NCI-H1694 (cell line): ENCODE measurements at places on chromosomes 3 and 15.

GRCh38 chr3:46953234-46954010 is 23.1 kb downstream of the CCDC12 start:
- no peak for DNase-seq

DNA sequence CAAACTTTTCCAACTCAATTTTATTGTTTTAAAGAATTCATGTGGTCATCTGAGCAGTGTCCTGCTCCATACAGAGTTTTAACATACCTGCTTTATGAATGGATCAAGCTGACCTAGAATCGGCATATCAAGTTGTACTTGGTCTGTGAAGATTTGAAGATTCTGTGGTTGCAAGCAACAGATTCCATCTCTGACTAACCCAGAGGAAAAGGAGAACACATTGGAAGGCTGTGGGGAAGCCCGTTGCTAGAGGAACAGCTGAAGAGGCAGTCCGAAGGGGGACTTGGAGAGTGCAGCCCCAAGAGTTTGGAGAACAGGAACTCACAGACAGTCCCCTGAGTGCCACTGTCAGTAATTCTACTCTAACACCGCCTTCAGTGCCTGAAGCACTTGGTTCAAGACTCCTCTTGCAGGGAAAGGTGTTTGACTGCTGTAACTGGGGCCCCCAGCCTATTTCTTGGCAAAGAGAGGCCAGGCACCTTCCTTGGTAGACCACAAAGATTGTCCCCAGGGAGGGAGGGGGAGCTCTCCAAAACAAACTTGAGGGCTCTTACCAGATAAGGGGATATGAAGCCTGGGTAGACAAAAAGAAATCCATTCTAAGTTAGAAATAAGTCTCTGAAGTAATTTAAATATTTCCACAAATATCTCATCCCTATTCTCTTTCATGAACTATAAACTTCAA is 88.8 kb downstream of the LARS2 start:
- no peak for DNase-seq

GRCh38 chr15:78301828-78302227 is 2.4 kb upstream of the SKIC8 start:
- DNase-seq, result no peak

GRCh38 chr15:85421116-85421925 is 40.9 kb downstream of the AKAP13 start:
- DNase-seq, result no peak

DNA sequence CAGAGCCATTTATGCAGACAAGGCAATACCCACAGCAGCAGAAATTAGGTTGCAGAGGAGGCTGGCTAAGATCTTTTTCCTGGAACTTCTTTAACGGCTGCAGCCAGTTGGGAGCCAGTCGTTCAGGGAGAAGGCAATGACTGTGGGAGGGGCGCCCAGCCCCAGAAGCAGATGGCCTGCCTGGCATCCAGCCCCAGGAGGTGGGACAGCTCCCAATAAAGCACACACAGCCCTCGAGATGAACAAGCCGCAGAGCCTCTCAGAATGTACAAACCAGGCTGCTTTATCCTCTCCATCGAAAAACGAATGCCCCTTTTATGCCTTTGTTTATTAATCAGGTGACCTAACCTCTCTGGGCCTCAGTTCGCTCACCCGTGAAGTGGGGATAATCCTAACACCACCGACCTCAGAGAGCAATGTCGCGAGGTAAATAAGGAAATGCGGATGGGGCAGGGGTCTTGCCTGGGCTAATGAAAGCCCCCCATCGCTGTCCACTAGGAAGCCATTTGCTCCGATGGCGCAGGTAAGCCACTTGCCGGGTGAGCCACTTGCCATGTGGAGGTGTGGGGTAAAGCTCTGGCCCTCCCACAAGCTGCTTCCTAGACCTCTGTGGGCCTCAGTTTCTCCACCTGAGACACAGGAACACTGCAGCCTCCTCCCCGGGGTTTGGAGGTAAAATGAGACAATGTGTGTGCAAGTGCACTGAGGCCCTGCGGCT is 35.8 kb downstream of the MGLL start:
- peak; percentile 97 for DNase-seq

DNA sequence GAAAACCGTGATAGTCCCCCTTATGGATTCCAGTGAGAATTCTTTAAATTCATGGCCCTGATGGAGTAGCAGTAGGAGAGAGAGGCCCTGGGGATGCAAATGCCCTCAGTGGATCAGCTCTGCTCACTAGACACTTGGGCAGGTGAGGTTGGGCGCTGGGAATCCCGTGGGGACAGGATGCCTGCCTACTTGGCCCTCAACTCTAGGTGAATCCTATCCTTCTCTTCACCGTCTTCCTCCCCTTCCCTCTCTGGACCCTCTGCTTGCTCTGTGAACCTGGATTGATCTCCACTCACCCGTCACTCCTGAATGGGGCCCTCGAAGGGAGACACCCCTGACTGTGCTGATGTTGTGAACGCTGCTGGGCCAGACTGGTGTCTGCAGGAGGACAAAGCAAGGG is 77.4 kb downstream of the SEC22A start:
- DNase-seq, result no peak

DNA sequence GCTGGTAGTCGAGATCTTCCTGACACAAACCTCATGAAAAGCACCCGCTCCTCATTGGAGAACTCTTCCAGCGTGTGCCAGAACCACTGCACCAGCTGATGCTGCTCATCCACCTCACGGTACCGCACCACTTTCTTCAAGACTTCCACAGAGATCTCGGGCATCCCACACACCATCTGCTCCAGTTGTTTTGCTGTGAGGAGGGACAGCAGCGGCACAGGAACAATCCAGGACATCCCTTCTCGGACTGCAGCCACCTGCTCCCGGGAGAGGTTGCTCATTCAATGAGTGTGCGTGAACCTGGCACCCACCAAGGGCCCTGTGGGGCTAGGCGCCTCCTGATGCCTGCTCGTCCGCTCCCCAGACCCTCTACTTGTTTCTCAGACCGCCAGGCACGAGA is 15.1 kb downstream of the FBXL22 start:
- no peak for DNase-seq

- DNase-seq, result no peak
These were observed 3.7 kb downstream of the ZNF621 start for GRCh38 chr3:40528426-40528825.

DNA sequence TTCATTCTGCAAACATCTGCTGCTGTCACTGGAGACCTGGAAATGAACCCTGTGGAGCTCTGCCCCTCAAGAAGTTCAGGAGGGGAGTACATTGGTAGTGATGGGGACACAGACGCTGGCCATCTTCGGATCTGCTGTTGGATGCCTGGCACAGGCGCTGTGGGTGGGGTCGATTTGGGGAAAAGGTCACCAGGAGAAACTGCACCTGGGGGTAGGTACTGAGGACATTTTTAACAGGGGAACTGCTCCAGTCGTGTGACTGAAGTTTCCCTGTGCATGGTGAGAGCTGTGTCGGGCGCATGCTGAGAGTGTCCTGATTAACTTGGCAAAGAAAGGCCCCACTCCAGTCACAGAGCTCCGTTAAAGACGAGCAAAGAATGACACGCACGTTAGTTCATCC is 3.4 kb downstream of the UROC1 start:
- DNase-seq, result no peak

DNA sequence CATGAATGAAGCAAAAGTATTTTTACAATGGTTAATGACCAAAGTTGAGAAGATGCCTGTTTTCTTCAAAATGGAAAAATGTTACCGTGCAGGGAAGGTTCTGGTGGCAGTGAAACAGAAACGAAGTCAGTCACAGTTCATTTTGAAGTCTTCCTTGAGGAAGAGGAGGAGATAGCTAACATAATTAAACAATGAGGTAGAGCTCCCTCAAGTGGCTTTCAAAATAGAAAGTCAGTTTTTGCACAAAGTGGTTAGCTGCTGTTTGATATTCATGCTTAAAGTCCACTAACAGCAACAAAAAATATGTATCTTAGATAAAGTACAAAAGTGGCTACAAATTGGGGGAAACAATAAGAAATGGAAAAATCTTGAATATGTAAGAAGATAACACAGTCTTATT is 87.3 kb downstream of the TFG start:
- DNase-seq, result no peak

GRCh38 chr3:195704433-195704999 is 16.3 kb upstream of the MUC20 start:
- DNase-seq, result no peak

GRCh38 chr15:99616773-99617342 is 51.1 kb downstream of the MEF2A start:
- DNase-seq, result no peak

- peak; percentile 42 for DNase-seq
These were observed 69.3 kb downstream of the CHAC1 start for GRCh38 chr15:41022487-41023090.

- DNase-seq, result no peak
These were observed 10.5 kb downstream of the ABCF3 start for GRCh38 chr3:184196536-184196935.

GRCh38 chr3:150248116-150248887 is 159.8 kb upstream of the TSC22D2 start:
- no peak for DNase-seq

DNA sequence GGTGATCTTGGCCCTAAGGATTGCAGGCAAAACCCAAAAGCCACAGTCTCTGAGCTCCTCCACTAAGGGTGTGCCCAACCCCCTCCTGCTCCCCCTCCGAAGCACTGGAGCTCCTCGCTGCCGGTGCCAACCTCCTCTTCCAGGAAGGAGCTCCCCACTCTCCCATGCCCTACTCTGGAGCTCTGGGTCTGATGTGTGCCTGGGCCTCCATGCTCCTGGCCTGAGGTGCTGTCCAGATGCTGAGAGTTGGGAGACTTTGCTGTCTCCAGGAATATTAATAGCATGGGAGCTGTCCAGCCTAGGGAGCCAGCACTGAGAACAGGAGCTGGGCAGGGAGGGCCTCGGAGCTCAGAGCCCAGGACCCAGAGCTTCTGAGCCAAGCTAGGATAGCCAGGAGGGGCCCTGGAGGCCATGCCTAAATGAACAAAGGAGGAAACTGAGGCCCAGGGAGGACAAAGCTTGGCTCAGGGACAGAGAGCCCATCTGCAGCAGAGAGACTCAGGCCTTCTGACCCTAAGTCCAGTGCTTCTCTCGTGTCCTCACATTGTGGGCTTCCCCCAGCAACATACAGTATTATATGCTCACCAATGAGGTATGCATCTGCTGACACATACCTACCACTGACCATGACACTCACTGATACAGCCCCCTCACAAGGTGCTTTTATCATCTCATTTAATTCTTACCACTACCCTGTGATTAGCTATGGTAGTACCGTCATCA is 36.9 kb upstream of the HERC1 start:
- DNase-seq, result no peak

GRCh38 chr15:91104111-91104510 is 4.1 kb downstream of the SV2B start:
- DNase-seq, result no peak

- no peak for DNase-seq
These were observed 3.3 kb upstream of the WNT5A start for GRCh38 chr3:55490276-55490913.

- no peak for DNase-seq
These were observed 558.7 kb upstream of the KCNMB2 start for GRCh38 chr3:177977381-177978158.

GRCh38 chr3:43650345-43650744 is 28.5 kb upstream of the ANO10 start:
- DNase-seq, result no peak

DNA sequence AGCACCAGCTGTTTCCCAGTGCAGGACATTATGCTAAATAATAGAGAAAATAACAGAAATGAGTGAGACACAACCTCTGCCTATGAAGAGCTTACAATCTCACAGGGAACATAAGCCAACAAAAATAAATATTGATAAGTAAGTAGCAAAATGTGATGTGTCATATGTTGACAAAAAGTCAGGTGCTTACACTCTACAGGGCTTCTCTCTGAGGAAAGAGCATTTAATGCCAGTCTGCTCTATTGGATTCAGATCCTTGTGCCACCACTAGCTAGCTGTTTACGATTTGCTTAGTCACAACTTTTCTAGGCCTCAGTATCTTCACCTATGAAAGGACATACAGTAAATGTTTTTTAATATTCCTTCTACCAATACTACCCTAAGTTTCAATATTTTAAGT is 500.9 kb upstream of the NAALADL2 start:
- no peak for DNase-seq

DNA sequence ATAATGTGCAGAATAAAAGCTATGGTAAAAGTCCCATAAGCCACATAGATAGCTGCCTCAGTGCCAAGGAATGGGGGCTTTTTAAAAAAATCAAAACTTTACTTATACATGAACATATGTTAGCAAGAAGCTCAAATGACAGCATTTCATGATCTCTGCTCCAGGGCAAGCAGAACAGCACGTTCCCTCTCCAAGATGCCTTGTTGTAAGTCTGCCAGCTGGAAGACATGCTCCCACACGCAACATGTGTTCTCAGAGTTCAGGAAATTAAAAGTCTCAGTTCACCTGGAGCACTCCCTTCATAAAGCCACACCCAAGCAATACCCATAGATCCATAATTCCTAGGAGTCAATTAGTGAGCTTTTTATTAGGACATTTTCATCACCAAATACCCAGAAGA is 52.2 kb downstream of the ABI3BP start:
- DNase-seq, result no peak

GRCh38 chr15:98955331-98955730 is 52.3 kb downstream of the PGPEP1L start:
- DNase-seq, result no peak

DNA sequence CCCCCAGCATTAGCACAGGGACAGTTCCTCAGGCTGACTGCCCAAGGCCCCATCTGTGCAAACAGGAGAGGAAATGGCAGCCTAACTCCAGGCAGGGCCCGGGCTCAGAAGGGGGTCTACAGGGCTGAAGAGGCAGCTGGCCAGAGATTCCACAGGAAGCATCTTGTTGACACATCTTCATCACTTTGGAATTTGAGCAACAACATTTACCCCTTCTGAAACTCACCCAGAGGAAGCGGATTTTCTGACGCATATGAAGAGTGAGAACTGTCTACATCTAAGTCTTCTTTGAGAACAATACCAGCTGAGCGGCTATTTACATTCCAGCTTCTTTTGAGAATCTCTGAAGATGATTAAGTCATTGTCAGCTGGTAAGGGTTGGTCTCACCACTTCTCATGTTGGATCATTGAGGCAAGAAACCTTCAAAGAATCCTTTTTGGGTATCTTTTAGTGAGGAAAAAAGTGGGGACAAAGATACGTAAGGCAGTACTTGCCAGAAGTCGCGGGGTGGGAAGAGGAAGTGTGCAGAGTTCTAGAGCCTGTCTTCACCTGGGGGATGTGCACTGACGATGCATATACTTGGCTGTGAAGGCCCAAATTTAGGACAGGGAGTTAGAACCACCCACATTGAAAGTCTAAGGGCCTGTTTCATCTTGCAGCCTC is 25.4 kb upstream of the SRP14 start:
- no peak for DNase-seq

GRCh38 chr3:38455639-38456430 is 2.1 kb downstream of the ACVR2B start:
- DNase-seq, result no peak

- no peak for DNase-seq
These were observed 204.5 kb upstream of the UBE2E1 start for GRCh38 chr3:23601091-23601822.
